D341Med (cell line): ENCODE measurements at places on chromosomes 2 and 18.
A peak's percentile ranks its signal among the peaks of the same experiment; 100 is the strongest.

DNA sequence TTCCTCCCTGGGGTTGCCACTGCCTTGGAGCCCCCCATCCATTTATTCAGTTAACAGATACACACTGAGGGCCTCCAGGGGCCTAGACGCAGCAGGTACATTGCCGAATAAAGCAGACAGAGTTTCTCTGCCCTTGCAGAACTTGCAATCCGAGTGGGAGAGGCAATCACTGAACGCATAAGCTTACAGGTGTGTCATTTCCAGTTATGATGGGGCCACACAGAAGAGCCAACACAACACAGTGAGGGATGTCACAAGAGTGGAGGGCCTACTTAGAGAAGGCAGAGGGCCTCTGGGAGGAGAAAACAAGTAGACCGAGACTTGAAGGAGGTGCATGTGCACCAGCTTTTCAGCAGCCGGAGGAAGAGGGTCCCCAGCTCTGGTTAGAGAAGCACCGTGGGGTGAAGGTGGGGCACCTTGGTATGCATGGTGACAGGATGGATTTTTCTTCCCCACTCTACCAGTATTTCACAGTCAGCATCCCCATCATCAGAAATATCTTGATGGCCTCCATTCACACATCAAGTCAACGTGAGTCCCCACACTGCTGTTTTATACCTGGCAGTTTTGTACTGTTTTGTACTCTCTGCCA, 150.9 kb downstream of the SMAD7 start:
- DNase-seq: no peak

- DNase-seq: no peak
Observed at GRCh38 chr2:28981016-28981441, at the start of gene TOGARAM2. TOGARAM2 (plus strand) TSS chr2:28981298; CDS start chr2:28994835, 13,537 bp downstream.

DNA sequence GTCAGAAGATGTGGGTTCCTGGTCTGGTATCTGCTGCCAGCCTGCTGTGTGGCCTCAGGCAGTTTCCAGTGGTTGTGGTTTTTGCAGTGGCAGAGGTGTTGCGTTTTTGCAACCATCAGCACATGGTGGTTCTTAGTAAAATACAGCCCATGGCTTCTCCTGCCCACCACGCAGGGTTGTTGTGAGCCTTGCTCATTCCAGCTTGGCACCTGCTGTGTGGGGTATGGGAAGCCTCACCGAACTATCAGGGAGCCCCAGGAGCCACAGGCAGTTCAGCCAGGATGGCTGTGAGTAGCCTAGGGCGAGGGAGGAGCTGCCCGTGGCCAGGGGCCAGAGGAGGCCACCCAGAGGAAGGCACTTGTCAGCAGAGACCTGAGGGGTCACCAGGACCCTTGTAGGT, 9.8 kb downstream of the ARID5A start:
- no peak for DNase-seq

DNA sequence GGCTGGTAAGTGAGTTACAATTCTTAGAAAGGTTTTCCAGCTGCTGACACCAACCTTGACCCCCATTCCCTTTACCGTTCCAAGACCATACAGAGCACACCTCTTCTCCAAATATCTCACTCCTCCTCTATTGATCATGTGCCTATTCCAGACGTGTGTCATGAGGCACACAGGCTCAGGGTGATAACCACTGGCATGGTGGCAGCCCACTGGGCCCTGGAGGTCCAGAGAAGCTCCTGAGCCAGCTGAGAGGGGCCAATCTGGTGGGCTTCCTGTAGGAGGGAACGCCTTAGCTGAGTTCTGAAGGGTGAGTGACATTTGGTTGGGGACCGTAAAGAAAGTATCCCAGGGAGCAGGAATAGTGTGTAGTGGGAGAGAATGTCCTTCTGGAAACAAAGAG, 28.3 kb downstream of the ZAP70 start:
- no peak for DNase-seq

DNA sequence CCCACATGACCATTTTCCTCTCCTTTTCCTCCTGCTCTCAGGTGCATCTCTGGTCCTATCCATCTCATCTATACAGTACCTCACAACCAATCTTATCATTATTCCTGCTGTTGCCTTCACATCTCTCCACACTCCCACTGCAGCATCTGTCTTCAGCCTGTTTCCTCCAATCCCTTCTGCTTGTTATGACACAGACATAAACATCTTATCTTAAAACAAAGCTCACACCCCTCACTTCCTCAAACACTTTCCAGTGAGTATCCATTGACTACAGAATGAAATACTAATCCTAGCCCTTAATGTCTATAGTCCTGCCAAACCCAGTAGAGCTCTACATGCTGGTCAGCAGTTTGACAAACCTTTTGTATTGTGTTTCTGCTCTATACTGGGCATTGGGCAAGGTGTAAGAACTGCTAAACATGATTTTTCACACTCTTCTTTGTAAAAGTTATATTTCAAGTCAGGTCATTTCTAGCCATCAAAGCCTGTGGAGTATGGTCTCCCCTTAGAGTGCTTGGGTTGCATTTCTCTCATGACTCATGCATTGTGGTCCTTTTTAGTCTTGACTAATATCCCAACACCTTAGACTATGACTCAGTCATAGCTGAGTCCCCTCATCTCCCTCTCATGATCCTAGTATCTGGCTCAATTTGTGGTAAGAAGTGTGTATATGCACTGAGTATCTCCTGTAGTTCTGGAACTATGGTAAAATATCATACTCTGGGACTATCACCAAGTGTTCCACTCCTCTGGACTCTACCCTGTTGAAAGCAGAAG, 187.0 kb downstream of the CYRIA start:
- no peak for DNase-seq

- DNase-seq: no peak
Observed at GRCh38 chr2:57434441-57434840, 612.2 kb upstream of the VRK2 start.

DNA sequence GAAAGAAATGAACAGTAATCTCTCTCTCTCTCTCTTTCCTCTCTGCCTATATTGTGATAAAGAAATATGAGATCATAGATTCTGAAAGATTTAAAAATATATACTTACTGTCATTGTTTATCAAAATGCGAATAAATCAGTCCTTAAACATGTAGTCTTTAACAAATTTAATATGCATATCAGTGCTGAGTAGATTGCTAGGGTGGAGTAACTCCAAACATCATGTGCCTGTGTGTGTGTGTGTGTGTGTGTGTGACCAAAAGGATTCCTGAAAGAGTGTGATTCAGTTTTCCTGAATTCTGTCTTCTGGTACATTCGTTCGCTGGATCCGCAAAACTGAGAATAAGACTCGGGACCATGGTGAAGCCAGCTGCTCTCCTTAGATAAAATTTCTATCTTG, 24.0 kb upstream of the DSEL start:
- DNase-seq: no peak

- peak; percentile 34 for DNase-seq
Observed at GRCh38 chr2:83587309-83587708, 871.8 kb downstream of the SUCLG1 start.

- DNase-seq: no peak
Observed at GRCh38 chr18:25457601-25458000, 105.6 kb upstream of the ZNF521 start.

GRCh38 chr18:21914739-21915319, 174.2 kb downstream of the MIB1 start:
- DNase-seq: peak; percentile 63

DNA sequence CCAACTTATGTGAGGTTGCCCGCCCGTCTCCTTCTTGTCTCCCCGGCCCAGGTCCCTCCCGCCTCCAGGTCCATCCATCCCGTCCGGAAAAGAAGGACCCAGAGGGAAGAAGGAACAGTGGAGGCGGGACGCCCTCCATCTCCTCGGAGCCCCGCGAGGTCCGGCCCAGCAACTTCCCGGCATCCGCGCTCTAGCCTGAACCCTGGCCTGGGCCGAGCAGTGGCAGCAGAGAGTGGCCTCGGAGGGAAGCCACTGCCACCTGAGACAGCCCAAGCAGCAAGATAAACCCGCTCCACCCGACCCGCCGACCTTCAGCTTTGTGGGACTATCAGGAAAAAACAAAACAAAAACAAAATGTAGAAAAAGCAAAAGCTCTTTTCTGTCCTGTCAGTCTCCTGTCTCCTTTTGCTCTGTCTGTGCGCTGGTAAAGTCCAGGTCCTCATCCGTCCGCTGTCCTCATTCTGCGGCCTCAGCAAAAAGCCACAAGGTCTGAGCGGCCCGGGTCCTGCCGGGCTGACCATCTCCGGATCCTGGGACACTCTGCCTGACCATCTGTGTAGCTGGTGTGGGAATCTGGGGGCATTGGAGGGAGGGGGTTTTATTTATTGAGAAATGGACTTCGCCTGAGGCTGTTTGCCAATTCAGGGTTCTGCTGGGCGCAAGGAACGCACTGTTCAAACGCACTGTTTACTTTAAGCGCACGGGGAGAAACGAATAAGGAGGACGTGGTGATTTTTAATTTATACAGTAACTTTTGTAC, 3.1 kb downstream of the DLX1 start:
- no peak for DNase-seq

DNA sequence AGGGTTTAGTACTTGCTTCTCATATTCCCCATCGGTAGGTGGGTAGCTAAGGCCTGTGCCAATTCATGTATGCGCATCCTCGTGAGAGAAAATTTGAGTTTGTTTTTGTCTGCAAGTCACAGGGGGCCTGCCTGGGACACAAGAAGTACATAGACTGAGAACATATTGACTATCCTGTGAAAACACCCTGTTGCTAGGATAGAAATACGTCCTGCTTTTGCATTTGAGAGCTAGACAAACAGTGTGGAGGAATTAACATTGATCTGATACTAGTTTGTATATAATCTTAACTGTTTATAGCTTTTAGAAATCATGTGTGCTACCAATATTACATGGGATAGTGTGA, 10.9 kb downstream of the WDR7 start:
- no peak for DNase-seq

- DNase-seq: no peak
Observed at GRCh38 chr2:120772261-120772660, 36.6 kb downstream of the GLI2 start.

- no peak for DNase-seq
Observed at GRCh38 chr18:26480897-26481795, 67.2 kb downstream of the KCTD1 start.

- DNase-seq: no peak
Observed at GRCh38 chr18:39225373-39225772, 1659.8 kb upstream of the CELF4 start.

DNA sequence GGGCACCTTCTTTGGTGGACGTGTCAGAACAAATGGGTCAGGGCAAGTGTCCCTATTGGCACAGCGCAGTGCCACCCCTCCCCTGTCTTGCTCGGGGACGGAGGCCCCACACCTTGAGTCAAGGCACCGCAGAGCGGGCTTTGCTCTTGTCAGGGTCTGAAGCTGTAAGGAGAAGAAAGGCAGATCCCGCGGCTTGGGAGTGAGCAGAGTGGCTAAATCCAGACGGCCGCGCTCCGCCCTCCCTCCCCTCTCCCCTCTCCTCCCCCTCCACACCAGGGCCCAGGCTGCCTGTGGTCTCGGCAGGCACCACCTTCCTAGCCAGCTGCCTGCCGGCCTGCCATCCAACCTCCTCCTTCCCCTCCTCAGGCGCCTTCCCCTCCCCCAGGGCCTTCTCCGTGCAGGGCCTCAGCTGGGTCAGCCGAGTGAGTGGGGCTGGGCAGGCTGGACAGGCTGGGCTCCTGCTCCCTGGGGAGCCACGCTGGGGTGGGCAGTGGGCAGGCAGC, 25.8 kb downstream of the SPEG start:
- DNase-seq: no peak

DNA sequence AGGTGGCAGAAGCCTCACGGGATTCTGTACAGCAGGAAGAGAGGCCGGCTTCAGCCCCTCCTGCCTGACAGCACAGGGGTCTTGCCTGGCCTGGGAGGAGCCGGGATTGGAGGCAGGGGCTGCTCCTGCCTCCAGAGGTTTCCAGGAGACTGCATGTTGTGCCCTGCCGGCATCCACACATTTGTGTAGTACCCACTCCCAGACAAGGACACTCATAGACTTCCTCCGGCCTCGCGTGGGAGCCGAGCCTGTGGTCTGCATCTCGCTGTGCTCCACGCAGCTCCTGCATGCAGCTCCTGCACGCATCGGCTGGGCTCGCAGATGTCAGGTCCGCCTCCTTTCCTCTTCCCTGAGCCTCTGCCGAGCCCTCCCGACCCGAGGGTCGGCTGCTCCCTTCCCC, 34.7 kb downstream of the TPO start:
- no peak for DNase-seq

DNA sequence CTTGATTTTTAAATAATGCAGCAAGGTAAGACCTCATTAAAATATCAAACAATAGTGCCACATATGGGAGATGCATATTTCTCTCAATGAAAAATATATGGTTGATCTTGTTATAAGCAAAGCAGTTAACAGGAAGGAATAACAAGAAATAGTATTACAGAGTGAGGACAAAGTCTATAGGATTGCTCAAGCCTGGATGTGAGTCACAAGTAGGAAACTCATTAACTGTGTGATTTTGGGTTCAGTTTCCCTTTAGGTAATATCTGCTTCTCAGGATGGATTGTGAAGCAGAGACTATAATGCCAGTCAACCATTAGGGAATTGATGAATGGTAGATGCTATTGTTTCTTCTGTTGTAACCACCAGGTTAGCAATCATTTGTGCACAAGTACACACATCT, 42.9 kb upstream of the SPHKAP start:
- DNase-seq: no peak

DNA sequence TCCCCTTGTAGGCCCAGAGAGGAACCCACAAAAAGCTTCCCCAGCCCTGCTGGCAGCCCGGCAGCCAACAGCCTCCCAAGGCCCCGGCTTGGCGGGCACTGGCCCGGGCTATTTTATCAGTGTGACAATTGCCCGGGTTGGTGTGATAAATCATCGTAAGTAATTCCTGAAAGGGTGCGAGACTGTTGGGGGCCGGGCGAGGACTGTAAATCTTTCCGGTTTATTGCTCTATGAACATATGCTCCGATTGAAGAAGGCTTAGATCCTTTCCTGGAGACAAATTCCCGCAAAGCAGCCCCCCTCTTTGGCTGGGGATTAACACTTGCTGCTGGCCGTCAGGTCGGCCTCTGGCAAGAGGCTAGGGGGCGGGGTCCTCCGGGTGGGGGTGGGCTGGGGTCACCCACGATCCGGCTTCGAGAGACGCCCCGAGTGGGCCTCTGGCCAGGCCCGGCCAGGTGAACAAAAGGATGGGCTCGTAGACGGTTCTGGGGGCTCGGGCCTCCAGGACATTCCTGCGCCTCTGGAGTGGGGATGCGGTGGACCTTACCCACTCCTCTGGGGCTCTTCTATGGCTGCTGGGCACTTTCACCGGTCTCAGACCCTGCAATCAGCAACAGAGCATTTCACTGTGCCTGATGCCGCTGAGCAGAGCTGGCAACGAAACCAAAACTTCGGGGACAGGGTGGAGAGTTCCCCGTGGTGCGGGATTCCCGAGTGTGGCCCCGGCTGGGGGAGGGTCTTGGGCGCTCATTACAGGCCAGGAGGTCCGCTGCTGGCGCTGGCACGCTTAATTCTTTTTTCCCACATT, 2.0 kb downstream of the HOXD3 start:
- DNase-seq: no peak

GRCh38 chr18:61748004-61748403, 144.8 kb downstream of the RNF152 start:
- DNase-seq: no peak
